Lung (tissue), 17 donors: ENCODE measurements at places on chromosomes 16 and 17. TPM values are rescaled to one million over a fixed set of nuclear protein-coding genes. Genes with fewer than 3 reads are reported as not detected.

- no peak overlapping the region for H3K4me3 ChIP-seq
- peak; percentile 19 for DNase-seq
- no peaks in the 10 kb centered on the region for H3K36me3 ChIP-seq
- no peak overlapping the region for H3K27ac ChIP-seq
Observed at GRCh38 chr17:63911657-63912100, 621 bp upstream of the CSHL1 start.

RAI1 gene
- 15.1 TPM for polyA plus RNA-seq

DNA sequence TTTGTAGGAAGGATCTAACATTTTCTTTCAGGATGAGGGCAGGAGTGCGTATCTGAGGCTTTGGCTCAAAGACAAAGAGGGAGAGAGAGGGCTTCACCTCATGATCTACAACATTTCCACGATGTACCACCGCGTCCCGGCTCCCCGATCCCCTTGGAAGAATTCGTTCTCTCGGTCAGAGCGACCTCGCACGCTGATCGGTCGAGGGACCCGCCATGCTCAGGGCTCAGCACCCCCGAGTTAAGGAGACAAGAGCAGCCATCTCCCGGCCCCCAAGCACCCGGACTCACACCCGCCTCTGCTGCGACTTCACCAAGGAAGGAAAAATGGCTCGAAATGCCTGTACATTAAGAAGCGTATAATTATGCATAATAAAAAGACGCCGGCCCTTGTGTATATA lies 89.5 kb upstream of the RPL38 start:
- no peak overlapping the region for H3K4me3 ChIP-seq
- peaks cover 11% of the 10 kb centered on the region for H3K27me3 ChIP-seq
- no peaks in the 10 kb centered on the region for H3K4me1 ChIP-seq
- H3K27ac ChIP-seq, result no peak overlapping the region

CARD14 gene
- polyA plus RNA-seq, result 0.50 TPM

GRCh38 chr17:81294512-81295030 lies 536 bp downstream of the SLC38A10 start:
- peaks cover 5% of the 10 kb centered on the region for H3K4me1 ChIP-seq
- no peaks in the 10 kb centered on the region for H3K27me3 ChIP-seq
- peak overlapping the region; percentile 95 for H3K27ac ChIP-seq
- DNase-seq, result no peak
- peak overlapping the region; percentile 96 for H3K4me3 ChIP-seq

KRTAP2-1 gene
- polyA plus RNA-seq, result not detected

- H3K4me3 ChIP-seq, result no peak overlapping the region
- H3K27me3 ChIP-seq, result peaks cover 54% of the 10 kb centered on the region
- peaks cover 7% of the 10 kb centered on the region for H3K4me1 ChIP-seq
- no peak overlapping the region for H3K27ac ChIP-seq
- peak; percentile 84 for DNase-seq
Observed at GRCh38 chr17:34637548-34638525, 58.5 kb downstream of the TMEM132E start.

DNA sequence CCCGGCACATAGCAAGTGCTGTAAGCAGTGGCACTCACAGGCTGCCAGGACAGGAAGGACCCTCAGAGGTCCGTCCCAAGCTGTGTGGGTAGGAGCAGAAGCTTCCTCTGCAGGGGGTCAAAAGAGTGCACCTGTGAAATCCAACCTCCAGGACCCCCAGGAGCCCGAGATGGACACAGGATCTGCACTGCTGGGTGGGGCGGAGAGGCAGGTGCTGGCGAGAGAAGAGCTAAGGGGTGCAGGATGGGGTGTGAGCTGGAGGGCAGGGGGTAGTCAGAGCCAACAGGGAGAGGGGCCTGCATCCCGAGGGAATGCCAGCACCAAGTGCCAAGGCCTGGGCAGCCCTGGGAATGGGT lies 650 bp upstream of the AANAT start:
- H3K27me3 ChIP-seq, result no peaks in the 10 kb centered on the region
- H3K36me3 ChIP-seq, result peaks cover 12% of the 10 kb centered on the region
- no peak for DNase-seq
- peaks cover 2% of the 10 kb centered on the region for H3K4me1 ChIP-seq
- no peak overlapping the region for H3K27ac ChIP-seq
- H3K4me3 ChIP-seq, result no peak overlapping the region

- peak overlapping the region; percentile 73 for H3K4me3 ChIP-seq
- peak; percentile 17 for DNase-seq
- peaks cover 16% of the 10 kb centered on the region for H3K4me1 ChIP-seq
- H3K27ac ChIP-seq, result peak overlapping the region; percentile 88
Observed at GRCh38 chr16:1613728-1614455, 1.7 kb downstream of the CRAMP1 start.

SRP68 gene
- 50.0 TPM for polyA plus RNA-seq

DNA sequence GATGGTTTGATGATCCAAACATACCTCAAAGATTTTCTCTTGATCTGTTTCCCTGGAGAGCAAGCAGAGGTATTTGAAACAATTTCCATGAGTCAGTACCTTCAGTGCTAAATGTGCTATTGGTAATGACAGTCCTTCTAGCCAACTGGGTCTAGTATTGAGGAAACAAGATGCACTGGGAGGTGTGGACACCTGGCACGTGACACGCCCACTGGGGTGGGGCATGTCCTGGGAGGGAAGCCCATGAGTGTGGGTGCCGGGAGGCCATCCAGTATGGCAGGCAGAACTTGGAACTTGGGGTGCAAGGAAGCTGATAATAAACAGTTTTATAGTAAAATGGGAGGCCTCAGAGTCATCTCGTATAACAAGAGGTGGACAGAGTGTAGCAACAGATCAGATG lies 17.9 kb upstream of the AKAP1 start:
- no peak overlapping the region for H3K27ac ChIP-seq
- no peaks in the 10 kb centered on the region for H3K36me3 ChIP-seq
- DNase-seq, result no peak
- H3K4me3 ChIP-seq, result no peak overlapping the region
- no peaks in the 10 kb centered on the region for H3K27me3 ChIP-seq
- H3K4me1 ChIP-seq, result no peaks in the 10 kb centered on the region

GRCh38 chr17:48579760-48580554 lies 1.8 kb upstream of the HOXB4 start:
- H3K4me3 ChIP-seq, result no peak overlapping the region
- peaks cover 49% of the 10 kb centered on the region for H3K27me3 ChIP-seq
- DNase-seq, result peak; percentile 93
- H3K27ac ChIP-seq, result no peak overlapping the region

- H3K27ac ChIP-seq, result no peak overlapping the region
- DNase-seq, result peak; percentile 75
- no peaks in the 10 kb centered on the region for H3K36me3 ChIP-seq
- H3K4me1 ChIP-seq, result peaks cover 3% of the 10 kb centered on the region
- no peak overlapping the region for H3K4me3 ChIP-seq
Observed at GRCh38 chr16:12120217-12120981, 143.9 kb downstream of the SNX29 start.

MPP3 gene
- 9.9 TPM for polyA plus RNA-seq

DNA sequence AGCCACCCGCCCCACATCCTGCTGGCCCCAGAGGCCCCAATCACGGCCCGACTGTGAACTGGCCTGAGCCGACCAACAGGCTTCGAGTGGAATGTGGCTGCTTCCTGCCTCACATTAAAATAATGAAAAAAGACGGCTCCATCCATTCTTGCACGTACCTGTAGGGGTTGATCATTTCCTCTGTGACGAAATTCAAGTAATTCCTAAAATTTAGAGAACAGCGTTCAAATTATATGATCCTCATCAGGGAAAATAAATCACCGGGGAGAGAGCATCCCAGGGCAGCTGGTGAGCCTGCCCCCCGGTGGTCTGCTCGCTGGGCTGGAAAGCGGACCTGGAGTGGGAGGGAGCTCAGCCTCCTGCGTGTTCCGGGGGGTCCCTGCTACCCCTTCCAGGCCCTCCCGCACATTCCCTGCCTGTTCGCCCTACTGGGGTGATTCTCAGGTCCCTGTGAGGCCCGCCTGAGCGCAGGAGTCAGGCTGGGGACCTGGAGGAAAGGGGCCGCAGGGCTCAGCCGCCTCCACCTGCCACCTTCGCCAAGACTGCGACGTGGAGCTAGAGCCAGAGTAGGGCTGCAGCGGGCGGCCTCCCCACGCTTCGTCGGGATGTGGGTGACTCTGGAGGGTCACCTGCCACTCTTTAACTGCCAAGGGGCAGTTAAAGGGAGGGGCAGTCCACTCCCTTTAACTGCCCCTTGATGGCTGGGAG lies 28.9 kb downstream of the SLC7A5 start:
- peaks cover 45% of the 10 kb centered on the region for H3K36me3 ChIP-seq
- no peak overlapping the region for H3K4me3 ChIP-seq
- no peaks in the 10 kb centered on the region for H3K4me1 ChIP-seq
- no peak overlapping the region for H3K27ac ChIP-seq

KCNG4 gene
- not detected for polyA plus RNA-seq

DNA sequence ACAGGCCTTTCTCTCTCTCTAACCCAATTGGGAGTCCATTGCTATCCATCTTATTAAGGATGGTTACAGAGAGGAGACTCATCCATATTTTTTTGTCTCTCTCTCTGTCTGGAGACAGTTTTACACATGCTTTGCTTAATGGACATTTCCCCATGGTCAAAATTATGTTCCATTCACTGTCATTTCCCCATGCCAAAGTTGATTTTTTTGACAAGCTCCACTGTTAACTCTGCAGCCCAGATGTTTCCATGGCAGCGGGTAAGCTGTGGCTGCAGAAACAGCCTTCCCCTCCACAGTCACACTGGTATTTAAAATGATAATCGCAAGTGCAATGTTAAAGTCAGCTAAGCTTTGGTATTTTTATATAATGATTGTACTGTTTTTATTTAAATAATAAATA lies 63.9 kb upstream of the HLF start:
- DNase-seq, result peak; percentile 60
- H3K27me3 ChIP-seq, result no peaks in the 10 kb centered on the region
- H3K4me1 ChIP-seq, result no peaks in the 10 kb centered on the region
- no peak overlapping the region for H3K4me3 ChIP-seq
- no peaks in the 10 kb centered on the region for H3K36me3 ChIP-seq
- no peak overlapping the region for H3K27ac ChIP-seq

FBXL19 gene
- polyA plus RNA-seq, result 15.8 TPM

TVP23B gene
- 42.1 TPM for polyA plus RNA-seq

GRCh38 chr16:30766206-30766932 lies 4.2 kb downstream of the RNF40 start:
- DNase-seq, result no peak
- H3K36me3 ChIP-seq, result peaks cover 16% of the 10 kb centered on the region
- no peak overlapping the region for H3K27ac ChIP-seq
- H3K4me3 ChIP-seq, result no peak overlapping the region

NHERF2 gene
- polyA plus RNA-seq, result 192 TPM

DNA sequence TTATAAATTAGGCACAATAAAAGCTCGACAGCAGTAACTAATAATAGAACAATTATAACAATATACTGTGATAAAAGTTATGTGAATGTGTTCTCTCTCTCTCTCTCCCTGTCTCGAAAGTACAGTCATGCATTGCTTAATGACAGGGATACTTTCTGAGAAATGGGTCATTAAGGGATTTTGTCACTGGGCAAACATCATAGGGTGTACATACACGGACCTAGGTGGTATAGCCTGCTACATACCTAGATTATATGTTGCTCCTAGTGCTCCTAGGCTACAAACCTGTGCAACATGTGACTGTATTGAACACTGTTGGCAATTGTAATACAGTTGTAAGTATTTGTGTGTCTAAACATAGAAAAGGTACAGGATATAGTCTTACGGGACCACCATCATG lies 6.9 kb downstream of the ZNRF1 start:
- peak overlapping the region; percentile 39 for H3K27ac ChIP-seq
- peaks cover 12% of the 10 kb centered on the region for H3K4me1 ChIP-seq
- no peaks in the 10 kb centered on the region for H3K36me3 ChIP-seq
- H3K27me3 ChIP-seq, result no peaks in the 10 kb centered on the region
- H3K4me3 ChIP-seq, result no peak overlapping the region

GRCh38 chr17:48236681-48237134 lies 129.1 kb downstream of the SNX11 start:
- H3K4me1 ChIP-seq, result peaks cover 17% of the 10 kb centered on the region
- H3K27me3 ChIP-seq, result no peaks in the 10 kb centered on the region
- no peaks in the 10 kb centered on the region for H3K36me3 ChIP-seq
- no peak overlapping the region for H3K27ac ChIP-seq
- no peak for DNase-seq

DNA sequence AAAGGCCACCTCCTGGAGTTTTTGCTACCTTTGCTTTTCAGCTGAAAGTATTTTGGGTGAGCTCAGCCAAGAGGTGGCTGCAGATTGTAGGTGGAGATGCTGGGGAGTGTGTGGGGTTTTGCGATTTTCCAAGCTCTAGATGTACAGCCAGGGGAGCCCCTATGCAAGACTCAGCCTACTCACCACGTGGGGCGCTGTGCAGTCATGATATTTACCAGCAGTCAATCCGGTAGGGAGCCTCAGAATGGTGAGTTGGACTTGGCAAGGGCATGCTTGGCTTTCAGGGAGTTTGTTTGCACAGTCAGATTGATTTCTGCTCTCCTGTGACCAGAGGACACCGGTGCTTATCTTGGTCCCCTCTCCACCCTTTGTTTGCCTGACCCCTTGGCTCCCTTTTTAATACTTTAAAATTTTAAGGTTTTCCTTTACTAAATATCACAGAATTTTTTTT lies 175.3 kb downstream of the UTP18 start:
- no peak overlapping the region for H3K27ac ChIP-seq
- H3K4me1 ChIP-seq, result no peaks in the 10 kb centered on the region
- H3K4me3 ChIP-seq, result no peak overlapping the region
- H3K36me3 ChIP-seq, result no peaks in the 10 kb centered on the region
- DNase-seq, result peak; percentile 40
- no peaks in the 10 kb centered on the region for H3K27me3 ChIP-seq

- no peaks in the 10 kb centered on the region for H3K4me1 ChIP-seq
- no peaks in the 10 kb centered on the region for H3K36me3 ChIP-seq
- H3K27me3 ChIP-seq, result no peaks in the 10 kb centered on the region
- H3K4me3 ChIP-seq, result no peak overlapping the region
- H3K27ac ChIP-seq, result no peak overlapping the region
Observed at GRCh38 chr16:49369651-49370611, 3.7 kb upstream of the C16orf78 start.

GRCh38 chr17:77453613-77454241 lies 313.0 kb downstream of the SEC14L1 start:
- H3K4me1 ChIP-seq, result peaks cover 84% of the 10 kb centered on the region
- no peak for DNase-seq
- no peaks in the 10 kb centered on the region for H3K36me3 ChIP-seq
- H3K27me3 ChIP-seq, result no peaks in the 10 kb centered on the region
